ENCODE measurements at places on chromosomes 16 and 17.

- DNase-seq, result no peak
Measured at GRCh38 chr17:13550291-13550690, 51.4 kb downstream of the HS3ST3A1 start.

DNA sequence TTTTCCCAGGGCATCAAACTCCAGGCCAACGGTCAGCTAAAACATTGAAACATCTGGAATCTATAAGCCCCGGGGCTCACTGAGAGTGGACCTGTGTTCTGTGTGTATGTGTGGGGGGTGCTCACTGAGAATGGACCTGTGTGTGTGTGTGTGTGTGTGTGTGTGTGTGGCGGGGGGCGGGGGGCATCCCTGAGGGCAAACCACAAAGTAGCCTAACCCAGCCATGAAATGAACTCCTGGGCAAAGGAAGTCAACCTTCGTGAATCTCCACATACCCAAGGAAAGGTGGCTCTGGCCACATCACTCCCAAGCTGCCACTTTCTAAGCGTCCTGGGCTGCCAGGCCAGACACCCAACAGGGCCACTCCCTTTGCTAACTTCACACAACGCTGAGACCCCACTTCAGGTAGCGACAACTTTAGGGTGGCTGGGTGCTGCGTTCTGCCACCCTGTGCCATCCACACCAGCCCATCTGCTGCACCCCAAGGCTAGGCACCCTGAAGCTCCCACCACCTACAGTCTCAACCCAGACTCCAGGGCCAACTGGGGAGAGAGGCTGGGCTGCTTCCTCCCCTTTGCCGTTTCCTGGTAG lies 1.6 kb downstream of the MAFG start:
- DNase-seq, result no peak

DNA sequence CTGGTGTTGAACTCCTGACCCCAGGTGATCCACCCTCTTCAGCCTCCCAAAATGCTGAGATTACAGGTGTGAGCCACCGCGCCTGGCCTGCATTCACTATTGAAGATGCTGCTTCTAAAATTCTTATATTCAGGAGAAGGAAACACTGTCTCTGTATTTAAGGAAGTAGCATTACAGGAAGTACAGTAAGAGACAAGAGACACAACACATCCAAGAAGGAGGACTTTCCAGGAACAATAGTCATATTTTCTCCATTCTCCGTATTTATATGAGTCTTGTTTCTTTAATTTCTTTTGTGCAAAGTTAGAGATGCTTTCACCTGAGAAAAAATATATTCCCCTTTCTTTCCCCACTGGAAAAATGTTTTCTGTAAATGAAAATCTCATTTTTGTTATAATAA lies 18.3 kb upstream of the ABCA3 start:
- DNase-seq, result no peak

- DNase-seq, result no peak
Measured at GRCh38 chr17:10652984-10653659, 4.0 kb downstream of the MYH3 start.

DNA sequence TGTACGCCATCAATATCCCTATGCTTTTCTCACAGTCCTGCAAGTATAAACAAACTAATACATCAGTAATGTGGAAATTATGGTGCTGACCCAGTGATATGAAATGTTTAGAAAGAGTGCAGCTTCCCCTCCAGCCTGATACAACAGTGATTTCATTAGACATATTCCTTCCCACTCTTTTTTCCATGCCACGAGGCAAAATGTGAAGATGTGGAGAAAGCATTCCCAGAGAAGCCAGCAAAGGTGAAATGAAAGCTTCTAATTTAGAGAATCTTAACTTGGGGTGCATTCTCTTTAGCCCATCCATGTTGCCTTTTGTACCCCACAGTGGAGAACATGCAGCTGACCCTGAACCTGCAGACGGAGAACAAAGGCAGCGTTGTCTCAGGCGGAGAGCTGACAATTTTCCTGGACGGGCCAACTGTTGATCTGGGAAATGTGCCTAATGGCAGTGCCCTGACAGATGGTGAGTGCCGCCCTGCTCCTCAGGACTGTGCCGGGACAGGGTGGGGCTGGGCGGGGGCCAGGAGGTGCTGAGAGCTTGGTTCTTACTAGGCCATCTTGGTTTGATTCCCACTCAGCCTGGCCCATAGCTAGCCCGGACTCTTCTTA lies 77.8 kb downstream of the WWP2 start:
- no peak for DNase-seq

DNA sequence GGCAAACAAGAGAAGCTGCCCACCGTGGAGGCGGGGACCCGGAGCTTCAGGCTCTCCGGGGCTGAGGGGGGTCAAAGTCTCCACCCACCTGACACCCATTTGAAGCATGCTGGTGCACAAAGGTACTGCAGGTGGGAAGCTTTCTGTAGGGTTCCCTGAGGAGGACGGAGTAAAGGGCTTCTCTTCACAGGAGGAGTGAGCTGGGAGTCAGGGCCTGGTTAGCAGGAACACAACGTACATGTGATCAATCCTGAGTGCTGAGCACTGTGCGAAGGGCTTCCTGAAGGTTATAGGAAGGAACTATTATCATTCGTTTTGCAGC lies 252.9 kb upstream of the RPL38 start:
- no peak for DNase-seq

GRCh38 chr16:77009453-77009852 lies 181.5 kb upstream of the MON1B start:
- DNase-seq, result no peak

DNA sequence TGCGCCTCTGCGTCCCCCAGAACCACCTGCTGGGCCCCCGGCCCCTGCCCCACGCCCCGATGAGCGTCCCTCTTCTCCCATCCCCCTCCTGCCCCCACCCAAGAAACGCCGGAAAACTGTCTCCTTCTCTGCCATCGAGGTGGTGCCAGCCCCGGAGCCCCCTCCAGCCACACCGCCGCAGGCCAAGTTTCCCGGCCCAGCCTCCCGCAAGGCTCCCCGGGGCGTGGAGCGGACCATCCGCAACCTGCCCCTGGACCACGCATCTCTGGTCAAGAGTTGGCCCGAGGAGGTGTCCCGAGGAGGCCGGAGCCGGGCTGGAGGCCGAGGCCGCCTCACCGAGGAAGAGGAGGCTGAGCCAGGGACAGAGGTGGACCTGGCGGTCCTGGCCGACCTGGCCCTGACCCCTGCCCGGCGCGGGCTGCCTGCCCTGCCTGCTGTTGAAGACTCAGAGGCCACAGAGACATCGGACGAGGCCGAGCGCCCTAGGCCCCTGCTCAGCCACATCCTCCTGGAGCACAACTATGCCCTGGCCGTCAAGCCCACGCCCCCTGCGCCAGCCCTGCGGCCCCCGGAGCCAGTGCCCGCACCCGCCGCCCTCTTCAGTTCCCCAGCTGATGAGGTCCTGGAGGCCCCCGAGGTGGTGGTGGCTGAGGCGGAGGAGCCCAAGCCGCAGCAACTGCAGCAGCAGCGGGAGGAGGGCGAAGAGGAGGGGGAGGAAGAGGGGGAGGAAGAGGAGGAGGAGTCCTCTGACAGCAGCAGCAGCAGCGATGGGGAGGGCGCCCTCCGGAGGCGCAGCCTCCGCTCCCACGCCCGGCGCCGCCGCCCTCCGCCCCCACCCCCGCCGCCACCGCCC lies 5.6 kb upstream of the HSD3B7 start:
- DNase-seq, result no peak

GRCh38 chr16:64171632-64172031 lies 950.2 kb downstream of the CDH11 start:
- DNase-seq, result no peak

- no peak for DNase-seq
Measured at GRCh38 chr16:86124321-86124720, 225.4 kb downstream of the IRF8 start.

- no peak for DNase-seq
Measured at GRCh38 chr17:83145831-83146230, 66.4 kb downstream of the METRNL start.

GRCh38 chr16:56691885-56692284 lies 9.6 kb downstream of the MT1X start:
- no peak for DNase-seq

GRCh38 chr17:63429766-63430165 lies 16.3 kb downstream of the CYB561 start:
- DNase-seq, result no peak

- DNase-seq, result no peak
Measured at GRCh38 chr16:54216268-54216667, 70.3 kb downstream of the IRX3 start.

DNA sequence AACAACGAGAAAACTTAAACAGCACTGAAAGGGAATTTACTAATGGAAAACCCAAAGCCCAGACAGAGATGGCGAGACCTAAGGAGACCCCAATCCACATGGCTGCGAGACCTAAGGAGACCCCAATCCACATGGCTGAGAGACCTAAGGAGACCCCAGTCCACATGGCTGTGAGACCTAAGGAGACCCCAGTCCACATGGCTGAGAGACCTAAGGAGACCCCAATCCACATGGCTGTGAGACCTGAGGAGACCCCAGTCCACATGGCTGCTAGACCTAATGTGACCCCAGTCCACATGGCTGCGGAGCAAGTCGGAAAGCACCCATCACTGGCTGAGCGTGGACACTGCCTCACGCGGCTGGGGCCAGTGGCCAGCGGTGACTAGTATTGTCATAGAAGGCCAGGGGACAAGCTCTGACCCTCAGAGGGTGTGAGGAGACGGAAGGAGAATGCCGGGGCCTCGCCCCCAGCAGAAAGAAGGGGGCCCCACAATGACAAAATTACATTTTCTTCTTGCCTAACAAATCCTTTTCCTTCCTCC lies 241.8 kb downstream of the C16orf95 start:
- no peak for DNase-seq

- no peak for DNase-seq
Measured at GRCh38 chr16:27156579-27156978, 46.7 kb upstream of the KDM8 start.

DNA sequence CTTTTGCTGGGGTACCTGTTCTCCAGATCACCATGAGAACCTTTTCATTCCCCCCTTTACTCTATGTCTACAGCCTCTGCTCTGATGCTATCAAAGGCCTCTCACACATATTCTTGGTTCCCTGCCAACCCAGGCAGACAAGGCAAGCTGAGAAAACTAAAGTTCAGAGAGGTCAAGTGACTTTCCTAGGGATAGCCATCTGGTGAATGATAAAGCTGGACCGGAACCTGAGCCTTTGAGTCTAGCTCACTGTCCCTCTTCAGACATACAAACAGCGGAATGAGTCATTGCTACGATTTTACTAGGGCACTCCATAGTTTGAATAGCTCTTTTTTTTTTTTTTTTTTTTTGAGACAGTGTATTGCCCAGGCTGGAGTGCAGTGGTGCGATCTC lies 73.3 kb downstream of the XYLT1 start:
- no peak for DNase-seq

DNA sequence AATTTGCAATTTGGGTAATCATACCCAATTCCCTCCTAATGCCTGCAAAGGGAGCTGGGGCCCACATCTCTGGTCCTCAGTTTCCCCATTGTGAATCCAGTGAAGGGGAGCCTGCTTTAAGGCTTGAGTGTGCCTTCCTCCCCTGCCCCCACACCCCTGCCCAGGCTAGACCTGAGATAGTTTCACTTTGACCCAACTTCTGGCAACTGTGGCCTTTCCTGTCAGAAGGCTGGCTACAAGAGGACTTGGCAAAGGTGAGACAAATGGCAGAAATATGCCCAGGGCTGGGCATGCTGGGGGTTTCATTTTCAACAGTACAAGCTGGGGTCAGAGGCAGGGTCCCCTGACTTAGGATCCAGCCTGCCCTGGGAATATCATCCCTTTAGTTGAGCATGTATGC lies 10.0 kb downstream of the SOCS1 start:
- DNase-seq, result no peak

GRCh38 chr16:89242795-89243200 lies 25.3 kb downstream of the ZNF778 start:
- DNase-seq, result no peak

DNA sequence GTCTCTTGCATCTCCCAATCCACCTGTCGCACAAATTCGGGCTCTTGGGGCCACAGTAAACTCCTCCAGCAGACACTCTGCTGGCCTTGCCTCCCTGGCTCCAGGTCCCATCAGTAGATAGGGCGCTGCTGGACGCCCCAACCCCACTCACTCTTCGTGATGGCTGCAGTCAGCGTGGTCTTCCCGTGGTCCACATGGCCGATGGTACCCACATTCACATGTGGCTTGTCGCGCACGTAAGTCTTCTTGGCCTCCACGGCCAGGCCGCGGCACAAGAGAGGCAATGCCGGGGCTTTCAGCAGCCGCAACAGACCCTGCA lies 428 bp downstream of the TUFM start:
- peak; percentile 21 for DNase-seq

- no peak for DNase-seq
Measured at GRCh38 chr16:88777471-88778270, 7.3 kb downstream of the PIEZO1 start.

DNA sequence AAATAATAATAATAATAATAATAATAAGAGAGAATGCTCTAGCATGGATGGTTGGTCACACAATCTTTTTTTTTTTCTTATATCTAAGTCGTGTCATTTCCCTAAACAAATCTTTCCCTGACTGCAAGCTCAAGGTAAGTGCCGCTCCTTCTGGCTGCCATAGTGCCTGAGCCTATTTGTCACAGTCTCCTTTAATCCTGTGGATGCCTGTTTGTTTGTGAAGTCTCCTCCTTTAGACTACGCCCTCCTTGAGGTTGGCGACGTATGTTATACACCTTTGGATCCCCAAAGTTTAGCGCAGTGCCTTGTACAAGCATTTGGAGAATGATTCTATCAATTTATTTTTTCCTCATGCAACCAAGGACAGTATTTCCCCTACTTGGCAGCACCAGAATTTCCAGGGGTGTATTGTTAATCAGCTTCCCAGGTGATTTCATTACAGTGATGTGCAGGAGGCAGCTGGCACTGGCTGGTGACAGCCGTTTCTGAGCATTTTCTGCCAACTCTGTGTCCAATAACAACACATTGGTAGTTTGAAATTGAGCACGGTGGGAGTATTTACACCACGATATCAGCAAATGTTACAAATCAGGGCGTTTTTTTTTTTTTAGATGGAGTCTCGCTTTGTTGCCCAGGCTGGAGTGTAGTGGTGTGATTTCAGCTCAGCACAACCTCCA lies 26.6 kb downstream of the TMEM238L start:
- DNase-seq, result no peak

DNA sequence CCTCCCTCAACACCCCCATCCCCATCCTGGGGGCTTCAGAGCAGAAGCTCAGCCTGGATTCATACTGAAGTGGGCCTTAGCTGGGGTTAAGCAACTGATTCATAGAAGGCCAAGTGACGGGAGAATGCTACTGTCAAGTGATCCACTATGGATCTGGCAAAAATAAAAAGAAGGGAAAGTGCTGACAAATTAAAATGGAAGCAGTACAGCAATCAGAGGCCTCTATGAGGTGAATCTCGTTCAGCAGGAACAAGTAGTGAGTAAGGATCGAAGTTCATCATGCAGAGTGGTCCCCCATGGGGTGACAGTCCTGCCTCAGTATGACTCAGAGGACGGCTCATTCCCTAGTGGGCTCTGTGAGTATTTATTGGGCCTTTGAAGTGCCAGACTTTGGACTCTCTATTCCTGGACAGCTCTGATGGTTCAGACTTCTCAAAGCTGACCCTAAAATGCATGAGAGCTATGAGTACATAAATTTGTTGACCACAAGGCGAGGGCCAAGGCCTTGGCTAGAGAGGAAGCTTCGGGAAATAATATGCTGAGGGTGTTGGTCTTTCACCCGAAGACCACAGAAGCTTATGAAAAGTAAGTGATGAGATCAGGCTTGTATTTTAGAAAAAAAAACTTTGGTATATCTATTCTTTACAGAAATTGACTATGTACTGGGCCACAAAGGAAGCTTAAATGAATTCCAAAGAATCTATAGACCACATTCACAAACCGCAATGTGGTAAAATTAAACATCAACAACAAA lies 5.3 kb upstream of the NSMCE1 start:
- DNase-seq, result peak; percentile 59

GRCh38 chr17:68248199-68248825 lies 469 bp downstream of the AMZ2 start:
- DNase-seq, result no peak

- DNase-seq, result peak; percentile 67
Measured at GRCh38 chr17:32876417-32877163, at the start of gene MYO1D. Gene MYO1D, minus strand, starts transcription at chr17:32877124. Its CDS starts 252 bp downstream, at chr17:32876872.

Measured in stimulated activated CD4-positive, alpha-beta T cell treated with anti-CD3 and anti-CD28 coated beads, Interleukin-4, amount 100 ng/mL, for 24 hours (primary cell).